ENCODE measurements at places on chromosomes 4 and X. TPM values are rescaled to one million over a fixed set of nuclear protein-coding genes. Genes with fewer than 3 reads are reported as not detected.

Gene PROM1
- 0.58 TPM for total RNA-seq

Gene SHROOM4
- total RNA-seq: not detected

Gene TXK
- 0.16 TPM for total RNA-seq

Gene C4orf50
- not detected for total RNA-seq

Gene MAGEC1
- 0.05 TPM for total RNA-seq

Gene DCAF12L2
- 0.06 TPM for total RNA-seq
